ENCODE measurements at places on chromosomes 13 and 19.

- no peak for DNase-seq
Measured at GRCh38 chr19:19115954-19116353, 22.3 kb downstream of the TMEM161A start.

- no peak for DNase-seq
Measured at GRCh38 chr19:47895165-47895782, 9.2 kb upstream of the SULT2A1 start.

DNA sequence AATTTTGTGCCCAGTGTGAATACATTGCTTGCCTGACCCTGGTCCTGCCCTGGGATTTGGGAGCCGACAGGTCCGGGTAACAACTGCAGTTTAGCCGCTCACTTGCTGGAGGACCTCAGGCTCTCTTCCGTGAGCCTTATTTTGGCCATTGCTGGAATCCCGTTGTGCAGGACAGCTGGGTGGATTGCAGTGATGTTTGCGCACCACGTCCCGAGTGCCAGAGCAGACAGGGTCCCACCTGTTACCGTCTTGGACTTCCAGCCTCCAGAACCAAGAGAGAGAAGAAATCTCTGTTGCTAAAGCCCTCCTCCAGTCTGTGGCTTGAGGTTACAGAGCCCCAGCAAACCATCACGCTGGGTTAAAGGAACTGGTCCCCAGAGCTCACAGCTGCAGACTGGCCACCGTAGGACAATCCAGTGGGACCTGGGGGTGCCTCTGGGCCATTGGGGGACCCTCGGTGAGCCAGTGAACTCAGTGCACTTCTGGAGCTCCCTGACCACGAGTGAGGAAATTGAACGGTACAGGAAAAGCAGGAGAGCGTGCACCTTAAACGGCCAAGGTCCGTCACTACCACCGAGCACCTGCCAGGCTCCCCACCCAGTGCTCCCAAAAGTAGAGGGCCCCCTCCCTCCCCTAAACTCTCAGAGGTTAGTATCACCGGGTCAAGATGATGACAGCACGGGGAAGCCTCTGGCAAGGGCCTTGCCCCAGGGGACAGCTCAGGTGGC is 92.9 kb downstream of the GNG7 start:
- DNase-seq: no peak

- no peak for DNase-seq
Measured at GRCh38 chr13:81442904-81443303, 1102.0 kb upstream of the SPRY2 start.

DNA sequence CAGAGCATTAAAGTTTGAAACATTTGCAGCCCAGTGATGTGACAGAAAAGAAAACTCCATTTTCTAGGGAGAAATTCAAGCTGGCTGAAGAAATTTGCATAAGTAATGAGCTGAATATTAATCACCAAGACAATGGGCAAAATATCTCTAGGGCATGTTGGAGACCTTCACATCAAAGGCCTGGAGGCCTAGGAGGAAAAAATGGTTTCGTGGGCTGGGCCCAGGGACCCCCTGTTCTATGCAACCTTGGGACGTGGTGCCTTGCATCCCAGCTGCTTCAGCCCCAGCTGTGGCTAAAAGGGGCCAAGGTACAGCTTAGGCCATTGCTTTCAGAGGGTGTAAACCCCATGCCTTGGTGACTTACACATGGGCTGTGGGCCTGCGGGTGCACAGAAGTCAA is 5.7 kb upstream of the CLEC4M start:
- no peak for DNase-seq

- DNase-seq: no peak
Measured at GRCh38 chr13:79742923-79743322, 262.0 kb downstream of the NDFIP2 start.

- no peak for DNase-seq
Measured at GRCh38 chr13:57634839-57635165, 3.3 kb downstream of the PCDH17 start.

DNA sequence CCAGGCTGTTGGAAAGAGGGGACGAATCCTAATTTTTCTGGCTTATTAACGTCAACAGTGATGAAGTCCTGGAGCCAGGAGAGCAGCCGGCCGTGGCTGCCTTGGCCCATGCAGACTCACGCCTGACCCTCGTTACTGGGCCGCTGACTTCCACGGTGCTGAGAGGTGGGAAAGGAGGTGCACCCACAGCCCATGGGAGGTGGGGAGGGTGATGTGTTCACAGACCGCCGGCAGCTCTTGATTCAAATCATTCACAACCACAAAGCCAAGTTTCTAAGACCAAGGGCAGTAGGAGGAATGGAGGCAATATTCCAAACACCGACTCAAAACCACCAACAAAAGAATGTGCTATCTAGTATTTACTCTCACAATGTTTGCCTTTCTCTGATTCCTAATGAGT is 24.3 kb downstream of the COL4A2 start:
- DNase-seq: no peak

GRCh38 chr13:29239653-29240525 is 355.6 kb downstream of the SLC7A1 start:
- DNase-seq: no peak

GRCh38 chr13:43448605-43449336 is 338.0 kb downstream of the ENOX1 start:
- DNase-seq: no peak

DNA sequence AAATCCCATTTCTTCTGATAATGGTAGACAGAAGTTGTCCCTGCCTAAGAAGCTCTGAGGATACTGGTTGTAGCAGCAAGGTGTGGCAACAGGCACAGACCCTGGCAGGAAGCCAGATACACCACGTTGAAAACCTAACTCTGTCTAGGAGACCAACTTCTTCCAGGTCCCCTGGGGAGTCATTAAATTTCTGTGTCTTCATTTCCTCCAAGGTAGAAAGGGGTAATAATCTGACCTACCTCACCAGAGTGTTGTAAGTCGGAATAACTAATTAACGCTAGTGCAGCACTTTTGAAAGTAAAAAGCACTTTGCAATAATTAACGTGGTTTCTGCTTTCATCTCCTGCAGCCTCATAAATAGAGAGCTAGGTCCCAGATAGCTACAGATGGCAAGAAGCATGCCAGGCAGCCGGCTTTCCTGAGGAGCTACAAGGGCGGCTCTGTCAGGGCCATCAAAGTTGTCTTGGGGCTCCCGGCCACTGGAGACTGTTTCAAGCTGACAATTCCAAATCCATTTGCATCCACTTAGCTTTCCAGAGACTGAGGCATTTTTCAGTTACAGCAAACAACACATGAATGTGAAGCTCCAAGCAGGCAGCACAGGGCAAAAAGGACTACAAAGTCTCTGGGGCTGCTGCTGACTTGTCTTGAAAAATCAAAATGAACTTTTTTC is 176.2 kb downstream of the FOXO1 start:
- peak; percentile 46 for DNase-seq

- peak; percentile 92 for DNase-seq
Measured at GRCh38 chr19:53467485-53468262, at the start of gene ZNF813. Gene ZNF813 (plus strand): TSS chr19:53467733. CDS start chr19:53483823, 16,090 bp downstream.

DNA sequence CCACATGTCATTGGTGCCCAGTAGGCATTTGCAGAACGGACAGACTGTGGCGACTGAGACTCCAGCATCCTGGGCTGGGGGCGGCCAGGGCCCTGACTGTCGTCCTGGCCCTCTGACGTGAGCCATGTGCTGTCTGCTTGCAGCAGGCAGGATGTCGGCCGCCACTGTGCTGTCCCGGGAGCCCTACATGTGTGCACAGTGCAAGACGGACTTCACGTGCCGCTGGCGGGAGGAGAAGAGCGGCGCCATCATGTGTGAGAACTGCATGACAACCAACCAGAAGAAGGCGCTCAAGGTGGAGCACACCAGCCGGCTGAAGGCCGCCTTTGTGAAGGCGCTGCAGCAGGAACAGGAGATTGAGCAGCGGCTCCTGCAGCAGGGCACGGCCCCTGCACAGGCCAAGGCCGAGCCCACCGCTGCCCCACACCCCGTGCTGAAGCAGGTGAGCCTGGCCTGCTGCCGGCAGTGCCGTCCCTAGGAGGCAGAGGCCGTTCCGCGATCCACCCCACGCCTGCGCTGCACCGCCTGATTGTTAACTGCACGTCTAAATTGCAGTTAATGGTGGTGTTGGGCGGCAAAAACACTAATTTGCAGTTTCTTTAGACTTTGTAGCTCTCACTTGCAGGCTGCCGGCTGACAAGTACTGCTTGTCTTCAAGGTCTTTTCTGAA is 14.2 kb downstream of the TSSK6 start:
- no peak for DNase-seq

- no peak for DNase-seq
Measured at GRCh38 chr13:23414682-23415081, 18.8 kb downstream of the SACS start.

DNA sequence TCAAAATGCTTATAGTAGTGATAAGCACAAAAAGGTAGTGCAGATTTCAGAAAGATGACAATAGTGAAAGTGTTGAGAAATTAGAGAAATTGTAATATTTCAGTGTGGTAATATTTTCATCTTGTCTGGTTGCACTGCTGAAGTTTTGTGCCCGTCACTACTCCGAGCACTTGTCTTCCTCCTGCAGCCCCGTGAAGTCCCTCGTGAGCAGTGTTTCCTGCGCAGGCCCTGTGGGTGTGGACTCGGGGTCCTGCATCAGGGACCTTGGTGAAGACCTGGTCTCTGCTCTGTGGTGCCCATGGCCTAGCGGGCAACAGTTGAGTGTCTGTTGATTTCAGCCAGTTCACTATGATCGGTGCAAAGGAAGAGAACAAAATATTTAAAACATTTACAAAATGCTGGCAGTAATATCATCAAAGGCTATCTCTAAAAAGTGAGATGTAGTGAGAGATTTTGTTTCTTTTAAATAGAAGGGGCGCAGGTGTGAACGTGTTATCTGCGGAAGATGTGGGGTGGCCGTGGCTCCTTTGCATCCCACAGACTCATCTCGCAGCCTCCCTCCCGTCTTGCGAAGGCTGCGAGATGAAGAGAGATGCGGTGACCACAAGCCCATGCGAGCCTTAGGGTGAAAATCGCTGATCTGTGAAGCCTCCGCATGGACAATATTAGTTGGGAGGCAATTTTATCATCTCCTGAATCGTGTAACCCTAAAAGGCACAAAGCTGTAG is 27.7 kb upstream of the DCUN1D2 start:
- DNase-seq: no peak

GRCh38 chr19:54155694-54156093 is 3.8 kb downstream of the LENG1 start:
- DNase-seq: no peak

GRCh38 chr13:76489274-76489673 is 396.9 kb downstream of the KCTD12 start:
- DNase-seq: no peak

- DNase-seq: no peak
Measured at GRCh38 chr19:1395194-1396018, 5.9 kb downstream of the GAMT start.

DNA sequence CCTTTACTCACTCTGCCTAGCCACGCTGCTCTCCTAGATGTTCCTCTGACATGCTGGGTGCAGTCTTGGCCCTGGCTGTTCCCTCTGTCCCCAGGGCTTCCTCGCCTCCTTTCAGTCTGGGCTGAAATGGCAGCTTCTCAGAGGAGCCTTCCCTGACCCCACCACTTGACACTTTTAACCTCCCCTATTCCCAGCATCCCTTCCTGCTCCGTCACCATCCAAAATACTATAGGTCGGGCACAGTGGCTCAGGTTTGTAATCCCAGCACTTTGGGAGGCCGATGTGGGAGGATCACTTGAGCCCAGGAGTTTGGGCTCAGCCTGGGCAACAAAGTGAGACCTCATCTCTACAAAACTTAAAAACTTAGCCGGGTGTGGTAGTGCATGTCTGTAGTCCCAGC is 2.6 kb downstream of the FAM187B start:
- no peak for DNase-seq

- DNase-seq: no peak
Measured at GRCh38 chr19:49069026-49069425, 3.5 kb downstream of the KCNA7 start.

DNA sequence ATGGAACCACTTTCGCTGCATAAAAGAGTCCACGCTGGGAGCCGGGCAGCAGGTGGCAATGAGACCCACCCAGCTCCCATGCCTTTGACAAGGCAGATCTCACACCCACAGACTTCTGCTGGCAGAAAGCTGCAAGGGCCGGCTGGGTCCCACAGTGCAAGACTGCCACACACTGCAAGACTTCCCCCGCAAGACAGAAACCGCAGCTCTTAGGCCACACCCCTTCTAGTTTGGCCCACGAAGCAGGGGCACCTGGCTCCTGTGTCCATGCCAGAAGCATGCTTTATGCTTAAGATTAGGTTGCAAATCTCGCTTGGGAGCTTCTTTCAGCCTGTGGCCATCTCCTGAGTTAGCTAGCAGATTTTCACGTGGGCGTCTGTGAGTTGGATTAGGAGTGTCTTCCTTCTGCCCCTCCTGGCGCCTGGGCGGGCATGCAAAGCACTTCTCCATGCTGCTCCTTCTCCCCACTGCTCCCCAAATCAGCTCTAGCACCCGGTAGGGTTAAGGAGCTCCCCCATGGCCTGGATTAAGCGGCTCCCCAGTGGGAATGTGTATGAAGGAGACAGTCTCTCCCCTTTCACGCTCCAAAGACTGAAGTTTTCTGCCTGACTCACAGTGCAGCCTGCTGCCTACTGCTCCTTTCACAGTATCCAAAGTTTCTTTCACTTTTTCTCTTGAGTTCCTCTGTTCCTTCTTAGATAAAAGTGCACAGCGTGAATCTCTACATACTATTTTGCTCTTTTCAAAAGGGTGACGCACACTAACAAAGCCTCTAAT is 17.7 kb downstream of the GPC6 start:
- no peak for DNase-seq

GRCh38 chr13:32001154-32001768 is 30.3 kb upstream of the FRY start:
- DNase-seq: no peak

DNA sequence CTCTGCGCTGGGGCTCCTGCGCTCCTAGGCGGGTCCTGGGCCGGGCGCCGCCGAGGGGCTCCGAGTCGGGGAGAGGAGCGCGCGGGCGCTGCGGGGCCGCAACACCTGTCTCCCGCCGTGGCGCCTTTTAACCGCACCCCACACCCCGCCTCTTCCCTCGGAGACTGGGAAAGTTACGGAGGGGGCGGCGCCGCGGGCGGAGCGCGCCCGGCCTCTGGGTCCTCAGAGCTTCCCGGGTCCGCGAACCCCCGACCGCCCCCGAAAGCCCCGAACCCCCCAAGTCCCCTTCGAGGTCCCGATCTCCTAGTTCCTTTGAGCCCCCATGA is at the start of gene GJB2:
Gene GJB2, minus strand, starts transcription at position 103 of the 326 bp plus-strand sequence. CDS start 3,357 bp downstream, outside the sequence.
- no peak for DNase-seq

GRCh38 chr19:44690131-44690440 is 8.9 kb upstream of the CEACAM16 start:
- DNase-seq: no peak

DNA sequence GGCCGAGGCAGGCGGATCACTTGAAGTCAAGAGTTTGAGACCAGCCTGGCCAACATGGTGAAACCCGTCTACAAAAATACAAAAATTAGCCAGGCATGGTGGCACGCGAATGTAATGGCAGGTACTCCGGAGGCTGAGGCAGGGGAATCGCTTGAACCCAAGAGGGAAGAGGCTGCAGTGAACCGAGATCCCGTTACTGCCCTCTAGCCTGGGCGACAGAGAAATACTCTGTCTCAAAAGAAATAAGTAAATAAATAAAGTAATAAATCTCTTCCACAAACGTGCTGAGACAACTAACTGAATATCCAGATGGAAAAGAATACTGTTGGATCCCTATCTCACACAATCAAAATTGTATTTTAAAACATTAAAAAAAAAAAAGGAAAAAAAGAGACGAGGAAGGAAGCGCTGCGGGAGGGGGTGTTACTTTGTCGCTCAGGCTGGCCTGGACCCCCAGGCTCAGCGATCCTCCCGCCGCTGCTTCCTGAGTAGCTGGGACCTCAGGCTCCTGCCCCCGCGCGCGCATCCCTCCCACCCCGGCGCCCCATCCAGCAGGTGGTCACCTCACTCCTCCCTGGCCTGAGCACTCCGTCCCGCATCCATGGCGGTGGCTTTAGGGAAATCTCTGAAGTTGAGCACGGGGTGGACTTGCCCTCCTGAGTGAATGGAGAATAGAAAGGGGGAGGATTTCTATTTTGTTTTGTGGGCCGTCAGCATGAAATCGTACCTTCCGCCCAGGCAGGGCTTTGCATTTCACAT is 628 bp upstream of the ZNF813 start:
- DNase-seq: no peak

Measured in stimulated activated CD4-positive, alpha-beta T cell treated with anti-CD3 and anti-CD28 coated beads, TNF-alpha, amount 100 ng/mL, for 48 hours (primary cell).